ENCODE measurements at places on chromosomes 3 and 15. TPM values are rescaled to one million over a fixed set of nuclear protein-coding genes. Genes with fewer than 3 reads are reported as not detected.

Gene LEKR1
- total RNA-seq = not detected

Gene DNAH1
- 0.35 TPM for total RNA-seq

Gene WDR49
- total RNA-seq = 0.08 TPM

Gene BSN
- total RNA-seq = 5.4 TPM

Gene DLEC1
- total RNA-seq = 0.19 TPM

Gene BCL2A1
- total RNA-seq = not detected

Gene SLC2A2
- total RNA-seq = not detected

Measured in GM23338 (cell line).